ENCODE measurements at places on chromosomes 12 and 14.

GRCh38 chr14:53953828-53954550 is 2.6 kb downstream of the BMP4 start:
- DNase-seq = peak; percentile 59

GRCh38 chr12:96204381-96204780 is 10.2 kb downstream of the ELK3 start:
- DNase-seq = no peak

DNA sequence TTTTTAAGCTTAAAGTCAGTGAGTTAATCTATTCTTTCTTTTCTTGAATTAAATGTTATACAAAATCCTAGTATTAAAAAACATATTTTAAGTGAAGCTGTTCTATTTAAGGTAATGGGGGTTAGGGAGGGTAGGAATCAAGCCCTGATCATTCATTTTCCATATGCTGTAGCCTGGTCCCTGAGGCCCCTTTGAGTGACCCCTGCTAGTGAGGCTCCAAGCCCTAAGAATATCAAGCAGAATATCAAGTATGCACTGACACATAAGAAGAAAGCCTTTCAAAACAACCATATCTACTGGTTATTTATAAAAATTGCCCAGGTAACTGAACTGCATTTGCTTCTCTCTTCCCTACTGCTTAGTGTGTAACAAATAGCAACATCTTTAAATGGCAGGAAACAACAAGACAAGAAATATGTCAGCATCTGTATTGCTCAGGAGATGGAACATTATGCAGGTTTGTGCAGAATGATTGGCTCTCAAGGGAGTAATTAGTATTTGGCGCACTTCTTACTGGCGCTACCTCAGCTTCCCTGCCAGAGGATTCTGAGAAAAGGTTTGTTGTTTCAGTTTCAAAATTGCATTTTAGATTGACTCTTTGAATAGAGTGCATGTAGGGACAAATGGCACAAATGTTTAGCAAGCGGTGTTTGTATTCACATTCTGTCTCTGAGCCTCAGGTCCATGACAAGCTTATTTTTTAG is 223.0 kb downstream of the DUSP6 start:
- no peak for DNase-seq

GRCh38 chr12:53495903-53496751 is 3.1 kb downstream of the MAP3K12 start:
- peak; percentile 80 for DNase-seq

DNA sequence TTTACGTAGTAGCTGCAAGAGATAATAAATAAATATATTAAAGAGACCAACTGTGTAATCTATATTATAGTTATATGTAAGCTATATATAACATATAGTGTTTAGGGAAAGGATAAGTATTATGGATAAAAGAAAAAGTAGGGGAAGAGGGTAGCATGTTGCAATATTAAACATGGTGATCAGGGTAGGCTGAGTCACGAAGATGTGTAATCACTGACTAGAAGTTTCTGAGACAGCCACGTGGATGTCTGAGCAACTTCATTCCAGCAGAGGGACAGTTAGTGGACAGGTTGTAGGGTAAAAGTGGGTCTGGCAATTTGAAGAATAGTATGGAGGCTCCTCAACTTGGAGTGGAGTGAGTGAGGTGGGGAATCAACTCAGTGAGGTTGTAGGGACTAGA is 109.7 kb downstream of the ANO4 start:
- DNase-seq = no peak

DNA sequence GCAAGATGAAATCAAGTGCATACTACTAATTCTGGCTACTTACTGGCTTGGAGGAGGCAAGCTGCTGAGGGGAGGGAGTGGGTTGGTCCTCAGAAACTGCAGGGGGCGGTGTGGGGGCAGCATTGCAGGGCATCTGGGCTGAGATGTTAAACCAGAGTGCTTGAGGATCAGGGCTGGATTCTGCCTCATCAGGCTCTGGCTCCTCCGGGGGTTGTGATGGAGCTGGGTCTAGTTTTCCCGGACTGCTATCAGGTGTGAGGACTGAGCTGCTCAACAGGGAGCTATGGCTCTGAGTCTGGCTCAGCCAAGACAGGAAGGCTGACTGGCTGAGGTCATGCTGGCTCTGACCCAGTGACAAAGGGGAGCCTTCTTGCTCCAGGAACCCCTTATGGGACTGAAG is 28.6 kb downstream of the BAZ2A start:
- DNase-seq = no peak

DNA sequence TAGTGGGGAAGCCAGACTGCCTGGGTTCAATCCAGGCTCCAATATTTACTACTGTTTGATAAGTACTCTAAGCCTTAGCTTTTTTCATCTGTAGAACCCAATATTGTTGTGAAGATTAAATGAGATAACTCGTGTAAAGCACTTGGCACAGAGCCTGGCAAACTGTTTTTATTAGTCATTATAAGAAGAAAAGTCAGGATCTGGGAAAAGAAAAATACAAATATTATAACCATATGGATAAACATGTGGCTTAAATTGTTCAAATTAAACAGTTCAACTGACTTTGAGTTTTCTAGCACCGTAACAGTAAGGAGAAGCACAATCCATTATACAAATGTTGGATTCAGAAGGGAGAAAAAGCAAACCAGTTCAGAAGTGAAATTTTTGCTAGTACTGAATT is 22.0 kb upstream of the CDK17 start:
- no peak for DNase-seq

- DNase-seq = peak; percentile 30
Measured at GRCh38 chr12:110102255-110102654, 21.9 kb upstream of the IFT81 start.

GRCh38 chr14:56514663-56515371 is 64.8 kb upstream of the TMEM260 start:
- DNase-seq = no peak

DNA sequence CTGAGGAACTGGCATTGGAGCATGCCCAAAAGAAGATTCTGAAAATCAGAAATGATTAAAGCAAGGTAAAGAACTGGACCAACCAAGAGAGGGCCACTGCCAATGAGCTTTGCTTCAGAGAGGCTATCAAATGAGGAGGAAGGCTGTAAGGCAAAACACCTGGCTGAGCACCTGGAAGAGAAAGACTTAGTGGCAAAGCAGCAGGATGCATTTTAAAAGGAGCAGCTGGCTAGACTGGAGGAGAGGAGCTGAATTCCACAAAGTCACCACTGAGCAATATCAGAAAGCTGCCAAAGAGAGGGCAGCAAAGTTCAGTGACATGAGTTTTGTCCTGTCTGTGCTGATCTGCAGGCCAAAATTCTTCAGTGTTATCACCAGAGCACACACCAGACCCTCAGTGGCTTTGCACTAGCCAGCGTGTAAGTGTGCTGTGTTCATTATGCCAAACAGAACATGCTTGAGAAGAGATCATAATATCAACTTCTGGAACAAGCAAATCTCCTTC is 338.7 kb downstream of the TRHDE start:
- DNase-seq = no peak

DNA sequence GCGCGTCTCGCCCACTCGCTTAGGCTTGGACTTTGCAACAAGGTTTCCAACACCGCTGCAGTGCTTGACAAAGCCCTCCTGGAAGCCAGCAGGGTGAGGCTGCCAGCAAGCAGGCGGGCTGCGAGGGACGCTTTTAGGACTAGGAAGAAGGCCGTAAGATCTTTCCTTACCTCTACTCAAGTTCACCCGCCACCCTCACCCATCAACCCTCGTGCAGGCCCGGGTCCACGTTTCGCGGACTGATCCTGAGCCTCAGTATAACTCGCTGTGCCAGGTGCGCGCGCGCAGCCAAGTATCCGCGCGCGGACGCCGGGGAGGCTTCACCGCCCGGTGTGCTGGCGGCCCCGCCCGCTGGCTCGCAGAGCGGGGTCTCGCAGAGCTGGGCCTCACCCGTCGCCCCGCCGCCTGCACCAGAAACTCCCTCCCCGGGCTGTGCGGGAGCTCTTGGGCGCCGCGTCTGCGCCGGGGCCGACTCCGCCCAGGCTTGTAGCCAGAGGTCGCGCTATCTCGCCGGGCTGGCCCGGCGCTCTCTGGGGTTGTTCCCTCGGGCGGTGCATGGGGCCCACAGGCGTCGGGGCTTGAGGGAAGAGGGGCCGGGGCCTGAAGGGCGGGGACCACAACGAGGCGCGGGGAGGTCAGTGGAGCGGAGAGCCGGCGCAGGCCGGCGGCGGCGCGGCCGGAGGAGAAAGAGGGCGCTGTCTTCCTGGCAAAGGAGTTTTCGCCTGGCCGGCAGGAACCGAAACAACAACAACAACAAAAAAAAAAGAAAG is 7.6 kb upstream of the SIX1 start:
- peak; percentile 83 for DNase-seq

DNA sequence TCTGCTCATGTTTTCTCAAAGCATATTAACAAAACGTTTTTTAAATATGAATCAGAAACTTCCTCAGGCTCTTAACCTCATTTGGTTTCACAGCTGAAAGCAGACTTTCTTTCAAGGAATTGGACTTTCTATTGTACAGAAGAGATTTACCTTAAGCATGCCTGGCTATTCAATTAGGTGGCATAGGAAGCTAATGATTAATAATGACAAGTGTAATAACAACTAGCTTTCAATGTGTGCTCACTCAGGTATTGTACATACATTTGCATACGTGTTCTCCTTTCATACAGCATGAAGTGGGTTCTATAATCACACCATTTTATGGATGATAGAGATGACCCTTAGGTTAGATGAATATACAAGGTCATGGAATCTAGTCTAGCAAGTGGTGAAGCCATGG is 115.7 kb downstream of the ANO6 start:
- DNase-seq = no peak

DNA sequence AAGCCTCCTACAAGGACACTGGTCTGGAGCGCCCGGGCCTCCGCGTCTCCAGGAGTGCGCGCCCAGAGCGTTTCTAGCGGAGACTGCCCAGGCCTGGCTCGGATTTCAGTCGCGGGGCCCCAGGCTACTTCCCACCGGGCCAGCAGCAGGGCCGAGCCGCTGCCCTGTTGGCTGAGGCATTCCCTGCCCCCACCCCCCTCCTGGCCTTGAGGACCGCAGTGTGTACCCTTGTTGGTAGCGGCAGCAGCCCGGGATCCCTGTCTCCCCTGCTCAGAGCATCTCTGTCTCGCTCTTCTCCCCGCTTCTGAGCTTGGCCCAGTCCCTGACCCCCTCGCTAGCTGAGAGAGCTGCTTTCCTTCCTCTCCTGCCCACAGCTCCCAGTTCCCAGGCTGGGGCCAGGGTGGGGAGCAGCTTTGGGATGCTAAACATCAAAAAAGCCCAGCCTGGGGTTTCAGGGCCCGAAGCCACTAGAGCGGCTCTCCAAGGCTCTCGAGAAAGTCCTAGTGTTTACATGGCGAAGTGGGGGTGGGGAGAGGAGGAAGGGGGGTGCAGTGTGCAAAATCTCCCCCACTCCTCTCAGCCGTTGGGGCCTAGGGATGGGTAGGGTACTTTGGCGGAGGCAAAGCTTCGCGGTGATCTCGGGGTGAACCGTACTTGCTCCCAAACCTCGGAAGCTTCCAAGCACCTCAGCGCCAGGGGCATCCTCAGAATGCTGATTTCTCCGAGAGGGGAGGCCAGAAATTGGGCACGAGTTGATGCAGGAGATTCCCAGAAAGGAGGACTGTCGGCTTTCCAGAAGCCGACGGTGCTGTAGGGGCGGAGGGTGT is 6.4 kb downstream of the NKX2-1 start:
- DNase-seq = no peak

- no peak for DNase-seq
Measured at GRCh38 chr14:104404922-104405321, 174.6 kb upstream of the C14orf180 start.

GRCh38 chr12:123690191-123690840 is 19.4 kb downstream of the TCTN2 start:
- DNase-seq = no peak

- DNase-seq = no peak
Measured at GRCh38 chr12:26636710-26637328, 196.2 kb downstream of the ITPR2 start.

GRCh38 chr12:124577986-124578385 is 10.6 kb upstream of the NCOR2 start:
- no peak for DNase-seq

GRCh38 chr12:89215196-89215595 is 137.1 kb downstream of the DUSP6 start:
- no peak for DNase-seq

GRCh38 chr12:88643685-88644084 is 63.4 kb upstream of the KITLG start:
- DNase-seq = no peak

DNA sequence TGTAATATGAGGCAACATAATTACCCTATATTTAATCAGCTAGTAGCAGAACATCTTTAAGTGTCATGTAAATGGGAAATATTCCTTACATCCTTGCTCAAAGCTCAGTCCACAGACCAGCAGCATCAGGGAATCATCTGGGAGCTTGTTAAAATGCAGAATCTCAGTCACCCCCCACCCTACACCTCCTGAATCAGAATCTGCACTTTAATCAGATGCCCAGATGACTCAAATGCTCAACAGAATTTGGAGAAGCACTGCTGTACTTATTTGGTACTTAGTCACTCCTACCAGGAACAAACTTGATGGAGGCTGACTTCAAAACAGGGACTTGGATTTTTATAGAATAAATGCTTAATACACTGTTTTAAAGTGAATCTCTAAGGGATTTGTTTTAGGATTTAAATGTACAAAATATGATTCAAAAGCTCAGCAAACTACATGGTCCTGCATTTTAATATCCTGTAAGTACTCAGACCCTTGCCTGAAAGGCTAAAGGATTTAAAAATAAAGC is 96.5 kb downstream of the ARMH4 start:
- no peak for DNase-seq

Measured in femur (tissue), 1 donor.